ENCODE measurements at places on chromosomes 13 and 19. TPM values are rescaled to one million over a fixed set of nuclear protein-coding genes. Genes with fewer than 3 reads are reported as not detected.

SRRM5 gene
- not detected for total RNA-seq

KLK4 gene
- not detected for total RNA-seq

SPACA7 gene
- not detected for total RNA-seq

FAM216B gene
- not detected for total RNA-seq

EPS8L1 gene
- 0.63 TPM for total RNA-seq

IGFL1 gene
- not detected for total RNA-seq

KIR2DL3 gene
- not detected for total RNA-seq

GRCh38 chr19:35315883-35316282 is 13.1 kb upstream of the CD22 start:
- DNase-seq = no peak

GRCh38 chr19:46014534-46014933 is 8.3 kb downstream of the PGLYRP1 start:
- no peak for DNase-seq

DNA sequence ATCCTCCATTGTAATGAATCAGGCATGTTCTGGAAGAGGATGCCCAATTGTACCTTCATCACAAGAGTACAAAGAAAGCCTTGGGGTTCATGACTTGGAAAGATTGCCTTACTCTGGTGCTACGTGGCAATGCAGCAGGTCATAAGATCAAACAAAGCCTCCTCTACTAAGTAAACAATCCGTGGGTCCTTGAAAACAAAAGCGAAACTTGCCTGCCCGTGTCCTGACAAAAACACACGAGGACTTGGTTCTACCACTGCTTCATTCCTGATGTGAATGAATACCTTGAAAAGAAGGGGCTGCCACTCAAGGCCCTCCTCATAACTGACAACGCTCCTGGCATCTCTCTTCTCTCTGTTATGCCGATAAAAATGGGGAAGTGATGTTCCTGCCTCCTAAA is 18.9 kb downstream of the ZNF563 start:
- no peak for DNase-seq

DNA sequence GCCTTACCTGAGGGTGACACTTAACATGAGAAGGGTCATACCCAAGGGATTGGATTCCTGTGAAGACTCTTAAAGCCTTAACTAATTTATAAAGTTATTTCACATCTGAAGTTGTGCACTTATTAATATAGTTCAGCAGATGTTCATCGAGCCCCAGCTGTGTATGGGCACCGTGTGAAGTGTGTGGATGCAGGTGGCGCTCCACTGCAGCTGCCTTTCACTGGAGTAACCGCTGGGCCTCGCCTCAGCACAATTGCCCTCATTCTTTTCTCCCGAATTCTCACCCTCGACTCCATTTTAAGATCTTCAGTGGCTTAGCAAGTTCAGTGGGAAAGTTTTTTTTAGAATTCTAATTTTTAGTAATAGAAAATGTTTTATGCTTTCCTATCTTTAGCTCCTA is 66.2 kb downstream of the DPY19L3 start:
- DNase-seq = no peak

DNA sequence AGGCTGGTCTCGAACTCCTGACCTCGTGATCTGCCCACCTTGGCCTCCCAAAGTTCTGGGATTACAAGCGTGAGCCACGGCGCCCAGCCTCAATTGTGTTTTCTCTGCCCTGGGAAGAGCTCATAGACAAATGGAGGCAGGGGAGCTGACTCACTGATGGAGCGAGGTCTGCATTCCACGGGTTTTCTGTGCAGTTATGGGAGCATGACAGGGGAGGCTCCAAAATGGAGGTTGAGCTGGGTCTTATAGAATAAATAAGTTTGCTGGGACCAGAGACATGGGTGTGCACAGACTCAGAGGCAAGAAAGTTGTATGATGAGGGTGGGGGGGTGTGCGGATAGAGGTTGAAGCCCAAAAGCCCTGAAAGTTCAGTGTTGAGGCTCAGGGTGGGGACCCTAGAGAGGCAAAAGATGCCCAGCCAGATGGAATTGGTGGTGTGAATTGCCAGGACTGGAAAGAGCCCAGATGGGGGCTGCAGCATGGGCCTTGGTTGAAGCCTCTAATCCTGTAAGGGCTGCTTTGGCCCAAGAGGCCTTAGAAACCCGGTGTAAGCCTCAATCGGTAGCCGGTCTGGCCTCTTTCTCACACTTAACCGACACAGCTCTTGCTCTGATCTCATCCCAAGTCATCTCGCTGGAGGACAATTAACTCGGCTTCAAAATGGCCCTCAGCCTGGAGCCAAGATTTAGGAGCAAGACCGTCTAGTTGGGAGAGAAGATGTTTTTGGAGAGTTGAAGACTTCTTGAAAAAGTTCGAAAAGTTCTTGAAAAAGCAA is 1.9 kb downstream of the TPM4 start:
- peak; percentile 66 for DNase-seq

- DNase-seq = no peak
Measured at GRCh38 chr13:109694972-109695371, 91.4 kb downstream of the IRS2 start.

- no peak for DNase-seq
Measured at GRCh38 chr13:44147648-44148047, 226.0 kb upstream of the SERP2 start.

DNA sequence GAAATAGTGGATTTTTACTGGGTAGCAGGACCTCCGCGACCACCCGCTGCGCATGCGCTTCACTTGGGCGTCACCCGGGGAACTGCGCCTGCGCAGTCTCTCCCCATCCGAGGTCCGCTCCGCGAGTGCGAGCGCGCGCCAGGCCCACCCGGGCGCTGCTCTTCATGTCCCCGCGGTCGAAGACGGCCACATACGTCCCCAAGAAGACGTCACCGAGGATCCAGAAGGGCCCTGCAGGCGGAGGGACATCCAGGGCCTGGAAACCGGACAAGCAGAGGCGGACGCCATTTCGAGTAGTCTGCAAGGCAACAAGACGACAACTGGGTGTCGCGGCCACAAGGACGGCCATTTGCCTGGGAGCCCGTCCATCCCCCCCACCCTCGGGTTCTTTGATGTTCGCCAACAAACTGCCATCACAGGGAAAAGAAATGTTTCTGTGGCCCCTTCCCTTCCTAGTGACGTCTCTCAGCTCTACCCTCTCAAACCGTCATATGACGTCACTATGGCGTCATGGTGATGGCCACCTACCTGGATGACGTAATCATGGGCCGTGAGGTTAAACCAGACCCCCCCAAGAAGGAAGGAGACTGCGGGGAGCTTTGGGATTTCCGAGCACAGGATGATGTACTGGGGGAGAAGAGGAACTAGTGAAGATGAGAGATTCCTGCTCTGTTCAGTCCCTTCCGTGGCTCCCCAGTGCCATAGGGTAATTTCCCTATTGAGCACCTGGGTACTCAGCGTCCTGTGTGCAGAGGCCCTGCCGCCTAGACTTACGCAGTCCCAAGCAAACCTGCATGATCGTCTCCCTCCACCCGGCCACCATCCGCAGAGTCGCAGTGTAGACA is 6.7 kb downstream of the NAPSA start:
- peak; percentile 46 for DNase-seq

- DNase-seq = peak; percentile 33
Measured at GRCh38 chr19:2477141-2477710, 1.3 kb downstream of the GADD45B start.

GRCh38 chr19:33292595-33293254 is 9.6 kb downstream of the CEBPA start:
- DNase-seq = no peak

DNA sequence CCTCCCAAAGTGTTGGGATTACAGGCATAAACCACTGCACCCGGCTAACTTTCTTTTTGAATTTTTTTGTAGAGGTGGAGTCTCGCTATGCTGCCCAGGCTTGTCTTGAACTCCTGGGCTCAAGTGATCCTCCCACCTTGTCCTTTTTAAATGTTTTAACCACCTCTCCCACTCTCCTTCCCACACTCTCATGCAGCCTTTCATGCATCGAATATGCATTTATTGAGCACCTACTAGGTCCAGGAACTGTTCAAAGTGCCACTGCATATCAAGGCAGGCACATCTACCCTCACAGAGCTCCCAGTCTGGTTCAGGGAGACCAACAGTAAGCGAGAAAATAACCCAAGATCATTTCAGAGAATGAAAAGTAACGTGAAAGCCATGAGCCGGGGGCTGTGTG is 1.2 kb downstream of the TICAM1 start:
- no peak for DNase-seq

All from fibroblast of the aortic adventitia (primary cell).